NCI-H2227 treated with DMSO at 0.1 percent for 48 hours (cell line): ENCODE measurements at places on chromosomes 5 and 9.

DNA sequence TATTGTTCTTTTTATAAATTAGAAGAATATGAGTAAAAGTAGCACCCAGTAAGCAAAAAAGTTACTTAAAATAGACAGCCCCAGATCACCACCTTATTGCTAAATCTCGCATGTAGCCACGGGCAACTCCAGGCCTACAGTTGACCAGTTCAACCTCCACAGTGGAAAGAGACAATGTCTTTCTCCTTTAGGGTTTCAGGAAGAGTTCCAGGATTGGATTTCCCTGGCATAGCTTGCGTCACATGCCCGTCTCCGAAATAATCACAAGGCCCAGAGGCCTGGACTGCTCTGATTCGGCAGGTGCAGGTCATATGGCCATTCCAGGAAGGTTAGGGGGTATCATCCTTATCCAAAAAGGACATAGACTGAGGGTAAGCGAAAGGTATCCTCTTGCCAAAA, 9.9 kb upstream of the PFDN1 start:
- no peak for DNase-seq

DNA sequence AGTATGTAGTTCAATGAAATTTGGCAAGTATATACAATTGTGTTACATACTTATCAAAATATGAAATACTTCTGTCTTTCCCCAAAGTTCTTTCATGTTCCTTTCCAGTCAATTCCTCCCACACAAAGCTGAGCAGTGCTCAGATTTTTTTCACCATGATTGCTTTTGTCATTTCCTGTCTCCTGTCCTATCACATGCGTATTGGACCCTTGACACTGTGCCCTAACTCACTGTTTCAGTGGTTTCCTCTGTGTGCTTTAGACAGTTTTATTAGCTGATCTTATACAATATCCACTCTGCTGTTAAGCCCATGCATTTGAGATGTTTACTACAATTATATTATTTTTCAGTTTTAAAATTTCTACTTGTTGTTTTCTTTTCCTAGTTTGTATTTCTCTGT, 463.6 kb upstream of the MEF2C start:
- DNase-seq: no peak

GRCh38 chr5:14161825-14162556, 18.8 kb downstream of the TRIO start:
- DNase-seq: no peak

- no peak for DNase-seq
Measured at GRCh38 chr5:129465776-129466344, 5.8 kb downstream of the ADAMTS19 start.

- DNase-seq: no peak
Measured at GRCh38 chr5:142808878-142809598, 38.9 kb downstream of the ARHGAP26 start.
